ENCODE measurements at places on chromosomes 3 and 15.

DNA sequence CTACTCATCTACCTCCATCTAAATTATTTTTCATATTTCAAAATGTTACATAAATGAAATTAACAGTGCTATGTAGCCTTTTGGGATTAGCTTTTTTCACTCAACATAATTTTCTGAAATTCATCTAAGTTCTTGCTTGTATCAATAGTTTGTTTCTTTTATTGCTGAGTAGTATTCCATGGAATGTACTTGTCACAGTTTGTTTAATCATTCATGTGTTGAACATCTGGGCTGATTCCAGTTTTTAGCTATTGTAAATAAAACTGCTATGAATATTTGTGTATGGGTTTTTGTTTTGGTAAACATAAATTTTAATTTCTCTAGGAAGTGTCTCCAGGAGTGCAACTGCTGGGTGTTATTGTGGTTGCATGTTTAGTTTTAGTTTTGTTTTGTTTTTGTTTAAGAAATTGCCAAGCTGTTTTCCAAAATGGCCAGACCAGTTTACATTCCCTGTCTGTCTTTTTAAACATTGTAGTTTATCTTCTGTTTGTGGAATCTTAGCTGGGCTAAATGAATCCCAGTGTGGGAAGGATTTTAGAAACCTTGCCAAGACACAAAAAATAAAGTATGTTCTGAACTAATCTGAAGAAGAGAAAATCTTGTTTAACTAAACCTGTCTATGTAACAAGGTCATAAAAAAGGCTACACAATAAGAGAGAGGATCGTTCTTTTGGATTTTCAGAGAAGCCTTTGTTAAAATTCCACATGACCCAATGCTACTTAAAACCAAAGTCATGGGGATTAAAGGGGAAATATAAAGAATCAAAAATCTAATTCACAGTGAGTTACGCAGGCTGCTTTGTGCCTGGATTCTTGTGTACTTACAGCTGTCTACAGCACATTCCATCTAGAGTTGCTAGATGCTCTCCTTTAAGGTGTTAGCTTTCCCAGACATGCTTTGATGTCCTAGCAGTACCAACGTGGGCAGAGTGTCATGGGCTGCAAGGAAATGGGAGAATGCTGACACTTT, 129.2 kb upstream of the SUCLG2 start:
- peak; percentile 33 for DNase-seq

GRCh38 chr3:170344971-170345370, 12.5 kb upstream of the SKIL start:
- DNase-seq, result no peak

GRCh38 chr3:146189519-146190173, 28.7 kb upstream of the PLOD2 start:
- DNase-seq, result peak; percentile 10

GRCh38 chr3:106825962-106826605, 551.2 kb upstream of the CCDC54 start:
- DNase-seq, result peak; percentile 51

DNA sequence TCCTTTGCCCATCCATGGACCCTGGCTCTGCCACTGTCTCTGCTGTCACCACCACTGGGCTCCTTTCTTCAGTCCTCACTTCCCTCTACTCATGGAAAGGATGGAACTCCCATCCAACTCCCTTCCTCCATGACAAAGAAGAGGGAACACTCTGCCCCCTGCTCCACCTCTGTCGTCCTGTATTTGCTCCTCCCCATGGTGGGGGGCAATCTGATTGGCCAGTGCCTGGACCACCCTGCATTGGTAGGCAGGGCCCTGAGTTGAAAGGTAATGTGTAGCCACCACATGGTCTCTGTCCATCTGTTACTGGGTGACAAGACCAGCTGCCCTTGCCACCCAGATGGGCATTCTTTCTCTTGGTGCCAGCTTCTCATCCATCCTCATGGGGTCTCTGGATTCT, 20.7 kb upstream of the HEG1 start:
- DNase-seq, result no peak

GRCh38 chr3:128456776-128457715, 9.6 kb downstream of the DNAJB8 start:
- no peak for DNase-seq

GRCh38 chr3:52801839-52802238, 7.2 kb downstream of the ITIH3 start:
- no peak for DNase-seq

- no peak for DNase-seq
Measured at GRCh38 chr3:128052595-128053351, 536 bp downstream of the SEC61A1 start.

DNA sequence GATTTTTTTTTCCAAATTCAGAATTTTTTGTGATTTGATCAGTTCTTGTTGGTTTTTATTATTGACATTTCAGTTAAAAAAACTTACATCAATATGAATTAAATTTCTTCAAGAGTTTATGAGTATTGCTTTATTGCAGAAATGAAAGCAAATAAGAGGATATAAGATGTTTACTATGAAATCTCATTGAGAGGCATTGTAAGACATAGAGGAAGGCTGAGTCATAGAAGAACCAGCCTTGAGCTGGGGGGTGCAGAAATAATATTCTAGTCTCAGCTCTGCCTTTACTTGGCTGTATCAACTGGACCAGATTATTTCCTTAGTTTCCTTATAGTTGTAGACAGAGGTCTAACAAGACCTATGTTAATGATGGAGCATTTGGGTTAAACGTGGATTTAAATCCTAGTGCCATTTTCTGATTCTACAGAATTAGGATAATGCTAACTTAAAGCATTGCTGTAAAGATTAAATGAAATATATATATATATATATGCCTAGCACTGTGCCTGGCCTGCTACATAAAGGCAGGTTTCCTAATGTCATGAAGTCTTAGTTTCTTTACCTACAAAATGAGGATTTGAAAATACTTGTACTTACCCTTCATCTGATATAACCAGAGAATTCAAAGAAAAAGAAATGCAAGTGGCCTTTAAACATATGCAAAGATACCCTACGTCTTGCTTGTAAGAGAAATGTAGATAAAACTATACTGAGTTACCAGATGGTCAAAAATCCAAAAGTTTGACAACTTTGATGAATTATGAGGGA, 7.3 kb downstream of the FAM98B start:
- DNase-seq, result no peak

- DNase-seq, result no peak
Measured at GRCh38 chr3:185815391-185816282, 9.2 kb downstream of the IGF2BP2 start.

- no peak for DNase-seq
Measured at GRCh38 chr15:38391191-38391590, 62.7 kb upstream of the FAM98B start.

- peak; percentile 98 for DNase-seq
Measured at GRCh38 chr15:75043509-75044257, 20.3 kb downstream of the PPCDC start.
